ENCODE measurements at places on chromosomes 3 and 15.

DNA sequence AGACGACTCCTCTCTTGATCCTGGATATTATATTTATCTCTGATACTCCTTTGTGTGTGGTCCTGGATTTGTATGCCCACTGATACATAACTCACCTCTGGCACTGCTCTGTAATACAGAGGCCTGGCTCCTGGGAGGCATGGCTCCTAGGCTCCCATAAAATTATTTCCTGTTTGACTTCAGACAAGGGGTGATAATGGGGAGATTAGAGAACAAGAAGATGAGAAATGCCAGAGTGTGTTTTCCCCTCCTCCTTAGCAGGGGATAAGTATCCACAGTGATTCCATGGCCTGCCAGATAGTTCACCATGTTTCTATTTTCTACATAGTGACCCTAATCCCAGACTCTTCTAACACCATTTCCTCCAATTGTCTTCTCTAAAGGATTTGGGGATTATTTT lies 165.7 kb upstream of the PLSCR5 start:
- no peak for DNase-seq

DNA sequence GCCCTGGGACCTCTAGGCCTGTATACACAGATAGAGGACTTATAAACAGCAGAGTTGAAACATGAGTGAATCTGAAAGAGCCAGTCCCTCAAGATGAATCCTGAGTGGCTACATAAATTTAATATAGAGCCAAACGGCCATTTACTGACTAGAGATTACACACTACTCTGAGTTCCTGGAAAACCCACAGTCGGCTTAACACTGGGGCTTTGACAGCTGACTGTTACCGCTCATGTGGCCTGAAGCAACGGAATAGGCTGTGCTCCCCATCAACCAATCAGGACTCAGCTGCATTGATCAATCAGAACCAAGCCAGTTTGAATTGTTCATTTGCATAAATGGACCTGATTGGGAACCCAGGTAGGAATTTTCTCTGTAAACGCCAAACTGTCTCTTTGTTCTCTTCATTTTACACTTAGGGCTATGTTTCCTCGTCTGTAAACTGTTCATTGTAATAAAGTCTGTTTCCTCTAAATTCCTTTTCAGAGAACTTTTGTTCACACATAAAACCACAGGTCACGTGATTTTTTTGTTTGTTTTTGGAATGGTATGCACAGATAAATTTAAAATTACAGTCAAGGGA lies 40.5 kb downstream of the CCNL1 start:
- DNase-seq: peak; percentile 73

GRCh38 chr3:18474202-18474601 lies 49.1 kb upstream of the SATB1 start:
- no peak for DNase-seq

- no peak for DNase-seq
Observed at GRCh38 chr15:82968066-82968465, 15.5 kb upstream of the HOMER2 start.

- no peak for DNase-seq
Observed at GRCh38 chr3:38101811-38102443, 35.0 kb downstream of the ACAA1 start.

Data from CD4-positive, alpha-beta T cell treated with Interleukin-15 for 1 hour (primary cell).